Progenitor cell of endocrine pancreas (in vitro differentiated cells): ENCODE measurements at places on chromosomes 7 and 10. TPM values are rescaled to one million over a fixed set of nuclear protein-coding genes. Genes with fewer than 3 reads are reported as not detected.

Gene IFIT3
- 0.16 TPM in 1 of 2 replicates, not detected in the other for total RNA-seq

Gene PRTFDC1
- total RNA-seq: 35.4 and 39.4 TPM in 2 replicates

Gene MEOX2
- total RNA-seq: 0.20 TPM in 1 of 2 replicates, not detected in the other

Gene FAM171A1
- 75.6 and 86.1 TPM in 2 replicates for total RNA-seq

Gene ASAH2B
- 7.2 and 8.6 TPM in 2 replicates for total RNA-seq

Gene SNCG
- total RNA-seq: 14.6 and 17.5 TPM in 2 replicates

DNA sequence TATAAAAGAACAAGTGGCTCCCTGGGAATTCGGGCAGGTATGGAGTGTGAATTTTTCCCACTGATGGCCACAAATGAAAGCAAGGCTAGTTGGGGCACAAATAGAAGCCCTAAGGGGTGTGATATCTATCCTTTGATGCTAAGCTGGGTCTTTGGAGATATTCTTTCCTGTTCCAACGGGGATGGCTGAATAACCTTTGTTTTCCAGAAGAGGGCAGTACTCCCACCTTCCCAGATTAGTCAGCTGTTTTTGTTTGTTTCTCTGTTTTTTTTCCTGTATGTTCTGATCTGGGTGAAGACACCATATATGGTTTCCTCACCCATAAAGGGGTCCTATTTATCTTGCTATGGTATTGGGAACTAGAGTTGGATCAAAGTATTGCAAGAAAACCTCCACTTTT, 947.7 kb upstream of the SORCS1 start:
- DNase-seq: no peak
- no peak overlapping the region for H3K4me3 ChIP-seq
- H3K4me1 ChIP-seq: peaks cover 6% of the 10 kb centered on the region
- H3K27me3 ChIP-seq: no peaks in the 10 kb centered on the region
- H3K27ac ChIP-seq: no peak overlapping the region
- no peaks in the 10 kb centered on the region for H3K36me3 ChIP-seq

- H3K4me3 ChIP-seq: no peak overlapping the region
- H3K27me3 ChIP-seq: peaks cover 8% of the 10 kb centered on the region
- H3K4me1 ChIP-seq: no peaks in the 10 kb centered on the region
- no peak overlapping the region for H3K27ac ChIP-seq
Measured at GRCh38 chr7:68892236-68892635, 706.0 kb upstream of the AUTS2 start.

DNA sequence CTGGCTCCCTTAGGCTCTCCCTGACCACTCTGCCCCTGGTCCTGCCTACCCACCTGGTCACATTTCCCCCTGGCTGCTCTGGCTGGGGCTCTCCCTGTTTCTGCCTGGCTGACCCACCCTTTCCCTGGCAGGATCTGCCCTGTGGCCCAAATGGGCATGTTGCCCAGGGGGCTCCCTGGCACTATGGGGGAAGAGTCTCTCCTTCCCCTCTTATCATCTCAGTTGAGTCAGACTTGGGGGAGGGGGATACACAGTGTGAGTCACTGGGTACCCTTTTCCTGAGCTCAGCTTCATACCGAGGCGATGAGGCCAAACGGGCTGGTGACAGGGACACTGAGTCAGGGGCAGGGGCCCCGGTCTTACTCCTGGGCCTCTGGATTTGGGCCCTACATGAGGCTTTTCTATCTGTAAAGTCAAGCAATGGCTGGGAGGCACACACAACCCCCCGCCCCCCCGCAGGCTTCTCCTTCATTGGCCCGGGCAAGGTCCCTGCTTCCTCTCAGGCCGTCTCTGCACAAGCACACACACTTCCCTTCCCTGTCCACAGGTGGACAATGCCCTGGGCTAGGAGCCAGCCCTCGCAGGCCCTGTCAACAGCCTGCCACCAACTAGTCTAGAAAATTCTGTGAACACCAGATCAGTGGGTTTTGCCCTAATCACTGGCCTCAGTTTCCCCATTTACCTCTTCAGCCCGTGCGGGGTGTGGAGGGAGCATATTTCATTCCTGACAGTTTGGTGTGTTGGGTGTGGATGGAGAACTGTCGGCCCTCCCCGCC, 627 bp upstream of the FLNC start:
- H3K27me3 ChIP-seq: peaks cover 51% of the 10 kb centered on the region
- H3K27ac ChIP-seq: no peak overlapping the region
- DNase-seq: no peak
- H3K36me3 ChIP-seq: no peaks in the 10 kb centered on the region

DNA sequence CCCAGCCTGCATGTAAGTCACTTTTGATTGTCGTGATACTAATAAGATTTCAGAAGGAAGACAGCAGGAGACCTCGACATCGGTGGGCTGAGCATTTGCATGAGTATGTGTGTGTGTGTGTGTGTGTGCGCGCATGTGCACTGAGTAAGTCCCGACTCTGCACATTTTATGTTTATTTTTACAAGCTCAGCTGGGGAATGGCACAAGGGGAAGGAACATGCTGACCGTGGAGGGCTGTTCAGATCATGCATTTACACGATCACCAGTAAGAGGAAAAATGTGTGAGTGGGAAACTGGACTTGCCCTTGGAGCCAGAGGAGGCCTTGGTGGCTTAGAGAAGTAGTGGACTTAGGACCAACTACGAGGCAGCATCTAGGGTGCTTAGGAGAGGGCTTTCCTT, 41.3 kb downstream of the IL2RA start:
- DNase-seq: no peak
- H3K27me3 ChIP-seq: peaks cover 2% of the 10 kb centered on the region
- H3K4me1 ChIP-seq: peaks cover 2% of the 10 kb centered on the region
- H3K36me3 ChIP-seq: no peaks in the 10 kb centered on the region

DNA sequence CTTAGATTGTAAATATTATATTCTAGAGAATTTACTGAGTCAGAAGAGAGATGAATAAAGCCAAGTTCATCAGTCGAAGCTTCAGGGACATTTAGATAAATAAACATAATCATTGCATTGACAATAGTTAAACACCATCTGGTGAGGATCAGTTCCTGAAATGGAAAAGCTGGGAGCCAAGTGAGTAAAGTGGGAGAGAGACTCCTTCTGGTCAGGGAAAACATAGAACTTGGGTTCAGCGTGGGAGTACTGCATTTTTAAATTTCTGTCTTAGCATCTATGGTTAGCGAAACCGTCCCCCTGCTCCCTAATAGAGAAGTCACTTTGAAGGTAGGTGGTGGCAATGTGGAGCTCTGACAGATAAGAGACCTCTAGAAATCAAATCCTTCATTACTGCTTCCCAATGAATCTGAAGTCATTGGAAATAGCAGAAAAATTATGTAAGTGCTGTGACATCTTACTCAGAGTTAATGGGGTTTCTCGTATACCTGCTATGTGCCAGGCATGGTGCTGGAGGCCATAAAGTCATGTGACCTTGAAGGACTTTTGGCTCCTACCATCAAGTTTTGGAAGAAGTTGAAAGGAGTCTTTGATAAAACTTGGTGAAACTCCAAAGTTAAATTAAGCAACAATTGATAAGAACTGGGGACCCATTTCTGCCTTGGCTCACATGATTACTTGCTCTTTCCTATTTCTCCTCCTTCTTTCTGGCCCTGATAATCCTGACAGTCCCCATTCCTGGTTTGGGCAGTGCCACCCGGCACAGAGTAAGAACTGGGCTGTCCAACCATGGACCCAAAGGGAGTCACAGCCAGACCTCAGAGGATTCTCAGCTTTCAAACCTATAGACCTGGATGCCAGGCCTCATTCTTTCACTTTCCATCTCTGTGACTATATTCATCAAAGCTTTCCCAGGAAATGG, 211.2 kb downstream of the C7orf25 start:
- no peak overlapping the region for H3K4me3 ChIP-seq
- no peak for DNase-seq
- no peak overlapping the region for H3K27ac ChIP-seq

GRCh38 chr10:118307859-118308258, 34.3 kb downstream of the FAM204A start:
- H3K27me3 ChIP-seq: no peaks in the 10 kb centered on the region
- H3K27ac ChIP-seq: no peak overlapping the region
- peaks cover 14% of the 10 kb centered on the region for H3K36me3 ChIP-seq

DNA sequence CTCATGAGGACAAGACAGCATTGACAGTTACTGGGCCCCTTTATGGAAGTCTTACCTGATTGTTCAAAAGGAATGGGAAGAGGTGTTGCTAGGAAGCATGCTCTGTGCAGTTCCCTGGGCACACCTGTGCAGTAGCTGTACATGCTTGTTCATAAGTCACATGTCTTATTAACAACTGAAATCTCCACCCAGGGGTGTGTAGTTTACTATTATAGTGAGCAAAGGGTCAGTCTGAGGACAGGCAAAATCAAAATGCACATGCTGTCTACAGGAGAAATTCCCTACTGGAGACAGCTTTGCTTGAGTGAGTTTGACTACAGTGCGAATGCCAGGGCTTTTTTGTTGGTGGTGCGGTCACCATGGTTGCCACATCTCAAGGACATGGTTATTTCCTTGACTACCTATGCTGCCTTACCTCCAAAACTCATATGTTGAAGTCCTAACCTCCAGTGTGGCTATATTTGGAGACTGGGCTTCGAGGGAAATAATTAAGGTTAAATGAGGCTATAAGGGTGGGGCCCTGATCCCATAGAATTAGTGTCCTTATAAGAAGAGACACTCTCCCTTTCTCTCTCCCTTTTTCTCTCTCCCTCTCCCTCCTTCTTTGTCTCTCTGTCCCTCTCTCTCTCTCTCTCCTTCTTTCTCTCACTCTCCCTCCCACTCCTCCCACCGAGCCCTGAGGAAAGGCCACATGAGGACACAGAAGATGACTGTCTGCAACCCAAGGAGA, 48.3 kb upstream of the RNF32 start:
- H3K27ac ChIP-seq: no peak overlapping the region
- no peaks in the 10 kb centered on the region for H3K4me1 ChIP-seq
- H3K4me3 ChIP-seq: no peak overlapping the region
- peaks cover 9% of the 10 kb centered on the region for H3K36me3 ChIP-seq
- no peaks in the 10 kb centered on the region for H3K27me3 ChIP-seq
- no peak for DNase-seq

DNA sequence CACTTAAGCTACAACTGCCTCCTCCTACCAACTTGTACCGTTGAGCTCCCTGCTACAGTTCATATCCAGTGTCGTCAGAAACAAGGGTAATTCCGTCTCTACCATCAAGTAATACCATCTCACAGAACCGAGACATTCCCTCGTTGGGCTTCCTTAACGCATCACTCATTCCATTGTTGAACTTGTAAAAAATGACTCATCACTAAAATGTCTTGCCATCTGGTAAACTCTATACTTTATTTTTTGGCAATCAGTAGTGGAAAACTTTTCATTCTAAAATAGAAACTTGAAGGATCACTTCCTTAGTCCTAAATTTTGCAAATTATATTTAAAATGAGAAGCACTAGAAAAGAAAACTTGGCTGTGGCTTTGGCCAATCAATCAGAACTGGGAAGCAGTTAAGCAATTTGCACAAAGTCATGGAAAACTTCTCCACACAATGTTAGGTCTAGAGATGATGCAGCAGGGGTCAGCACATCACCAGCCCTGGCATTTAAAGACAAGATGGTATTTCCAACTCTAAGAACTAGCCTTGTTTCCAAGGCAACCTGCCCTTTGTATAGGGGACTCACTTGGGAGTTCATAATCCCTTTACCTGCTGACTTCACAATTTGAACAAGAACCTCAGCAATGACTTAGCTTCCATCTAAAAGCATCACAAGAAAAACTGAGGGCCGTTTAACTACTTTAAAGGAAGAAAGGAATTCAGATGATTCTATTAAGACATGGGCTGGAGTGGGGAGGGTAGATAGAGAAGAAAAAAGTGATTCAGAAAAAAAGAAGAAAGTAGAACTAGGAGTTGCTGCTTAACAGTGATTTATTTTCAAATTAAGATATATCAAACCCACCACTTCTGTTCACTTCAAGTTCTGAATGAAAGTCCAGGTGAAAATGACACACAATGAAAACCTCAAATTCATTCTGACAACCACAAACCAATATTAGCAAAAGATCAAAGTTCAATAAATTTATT, 288.1 kb downstream of the PARD3 start:
- peaks cover 15% of the 10 kb centered on the region for H3K4me1 ChIP-seq
- H3K27ac ChIP-seq: no peak overlapping the region
- no peak for DNase-seq
- peaks cover 7% of the 10 kb centered on the region for H3K36me3 ChIP-seq
- H3K4me3 ChIP-seq: no peak overlapping the region
- H3K27me3 ChIP-seq: no peaks in the 10 kb centered on the region

DNA sequence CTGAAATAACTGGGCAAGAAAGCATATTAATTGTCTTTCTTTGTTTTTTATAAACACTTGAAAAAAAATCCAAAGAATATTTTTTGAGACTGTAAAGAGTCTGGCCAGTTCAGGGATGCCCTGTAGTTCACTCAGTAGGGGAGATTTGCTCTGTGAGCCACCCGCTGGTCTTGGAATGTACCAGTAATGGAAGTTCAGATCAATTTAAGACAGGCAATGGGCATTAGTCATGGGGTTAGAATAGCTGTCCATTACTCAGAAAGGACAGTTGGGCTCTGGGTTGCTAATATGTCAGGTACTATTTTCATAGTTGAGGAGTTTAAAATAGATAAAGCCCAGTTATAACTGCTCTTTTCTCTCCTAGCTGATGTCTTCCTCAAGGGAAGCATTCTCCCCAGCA, 38.7 kb downstream of the A1CF start:
- H3K4me3 ChIP-seq: no peak overlapping the region
- no peaks in the 10 kb centered on the region for H3K27me3 ChIP-seq
- peaks cover 6% of the 10 kb centered on the region for H3K4me1 ChIP-seq
- peaks cover 9% of the 10 kb centered on the region for H3K36me3 ChIP-seq

DNA sequence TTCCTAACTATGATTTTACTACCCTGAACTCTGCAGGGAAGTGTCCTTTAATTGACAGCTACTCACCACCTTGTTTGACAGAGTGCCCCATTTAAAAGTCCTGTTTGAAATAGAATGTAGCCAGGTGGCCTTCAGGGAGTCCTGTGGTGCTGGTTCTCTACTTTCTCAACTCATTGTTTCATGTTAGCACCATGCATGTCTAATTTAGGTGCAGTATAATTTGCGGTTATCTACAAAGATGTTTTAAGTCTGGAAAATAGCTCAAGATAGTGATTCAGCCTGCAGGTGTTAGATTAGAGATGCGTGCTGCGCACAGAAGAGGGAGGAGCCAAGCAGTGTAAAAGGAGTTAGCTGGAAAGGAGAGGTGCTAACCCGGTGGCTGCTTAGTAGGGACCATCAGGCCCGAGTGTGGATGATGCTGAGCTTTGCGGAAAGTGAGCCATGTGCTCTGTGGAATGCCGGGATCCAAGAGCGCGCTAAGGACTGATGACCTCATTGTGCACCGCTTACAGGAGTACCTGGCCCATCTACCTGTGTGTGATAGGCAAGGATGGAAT, 1.2 kb downstream of the CCM2 start:
- H3K36me3 ChIP-seq: peaks cover 4% of the 10 kb centered on the region
- H3K27ac ChIP-seq: peak overlapping the region; percentile 71
- H3K4me1 ChIP-seq: peaks cover 10% of the 10 kb centered on the region
- no peak for DNase-seq
